ENCODE measurements at places on chromosomes 7 and 10.

DNA sequence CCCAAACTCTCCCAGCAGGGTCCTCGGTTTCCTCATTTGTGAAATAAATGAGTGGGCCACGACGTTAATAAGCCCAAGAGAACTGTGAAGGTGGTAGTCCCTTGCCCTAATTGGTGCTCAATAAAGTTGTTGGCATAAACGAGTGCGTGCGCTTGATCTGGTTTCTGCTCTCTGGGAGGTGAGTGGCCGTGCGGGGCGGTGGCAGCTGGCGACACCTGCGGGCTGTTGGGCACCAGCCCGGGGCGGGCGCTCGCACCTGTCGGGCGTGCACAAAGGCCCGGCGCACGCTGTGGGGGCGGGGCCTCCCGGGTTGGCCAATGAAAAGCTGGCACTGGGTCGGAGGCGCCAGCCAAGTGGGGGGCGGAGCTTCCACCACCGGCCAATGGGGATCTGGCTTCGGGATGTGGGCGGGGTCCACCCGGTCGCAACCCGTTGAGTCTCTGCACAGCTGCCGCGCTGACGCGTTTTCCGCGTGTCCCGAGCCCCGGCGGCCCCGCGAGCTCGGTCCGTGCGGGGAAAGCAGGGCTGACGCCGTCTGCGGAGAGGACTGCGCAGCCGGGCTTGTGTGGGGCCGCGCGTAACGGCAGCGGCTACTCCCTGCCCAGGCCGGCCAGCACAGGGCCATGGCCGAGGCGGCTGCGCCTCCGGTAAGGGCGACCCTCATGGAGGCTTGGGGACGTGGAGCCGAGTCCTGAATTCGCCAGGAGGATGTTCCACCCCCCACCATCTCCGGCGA, 23.0 kb downstream of the ZNF783 start:
- DNase-seq: peak; percentile 92

- DNase-seq: no peak
Measured at GRCh38 chr10:43231523-43232078, 35.3 kb downstream of the RASGEF1A start.

GRCh38 chr7:70455925-70456324, 676.0 kb upstream of the GALNT17 start:
- DNase-seq: no peak

- DNase-seq: no peak
Measured at GRCh38 chr10:73850863-73851461, 23.4 kb downstream of the CAMK2G start.

- DNase-seq: no peak
Measured at GRCh38 chr10:61464461-61465170, 11.4 kb upstream of the TMEM26 start.

All from substantia nigra (tissue), 51 donors.